ENCODE measurements at places on chromosomes 13 and 19.

GRCh38 chr13:60379837-60380565, 17.0 kb upstream of the TDRD3 start:
- no peak for DNase-seq

- no peak for DNase-seq
Observed at GRCh38 chr13:36912973-36913372, 7.1 kb downstream of the SMAD9 start.

DNA sequence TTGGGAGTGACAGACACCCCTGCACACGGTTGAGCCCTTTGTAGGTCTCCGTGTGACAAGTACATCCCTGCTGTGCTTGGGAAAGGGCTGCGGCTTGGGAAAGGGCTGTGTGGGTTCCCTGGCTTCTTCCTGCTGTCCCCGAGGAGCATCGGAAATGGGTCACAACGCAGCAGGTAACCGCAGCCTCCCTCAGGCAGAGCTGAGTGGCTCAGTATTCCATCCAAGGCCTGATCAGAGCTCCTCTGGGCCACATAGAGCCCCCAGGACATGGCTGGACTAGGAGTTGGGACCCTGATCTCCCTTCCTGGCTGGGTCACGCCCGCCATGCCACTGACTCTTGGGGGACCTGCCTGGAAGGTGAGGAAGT, 16.3 kb downstream of the TECR start:
- no peak for DNase-seq

GRCh38 chr19:10977742-10978092, 16.9 kb downstream of the SMARCA4 start:
- no peak for DNase-seq

- DNase-seq = no peak
Observed at GRCh38 chr19:52190487-52191293, 838 bp downstream of the PPP2R1A start.

DNA sequence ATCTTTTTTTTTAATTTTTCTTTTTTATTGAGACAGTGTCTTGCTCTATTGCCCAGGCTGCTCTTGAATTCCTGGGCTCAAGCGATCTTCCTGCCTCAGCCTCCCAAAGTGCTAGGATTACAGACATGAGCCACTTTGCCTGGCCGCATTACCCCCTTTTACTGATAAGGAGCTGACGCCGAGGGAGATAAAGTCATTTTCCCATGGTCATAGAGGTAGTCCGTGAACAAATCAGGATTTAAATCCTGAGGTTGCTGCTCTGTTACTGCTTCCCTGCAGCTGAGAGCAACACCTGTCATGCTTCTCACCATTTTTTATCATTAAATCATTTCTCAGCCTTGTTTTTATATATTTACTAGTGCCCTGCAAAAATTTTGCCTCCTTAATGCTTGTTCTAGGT, 7.4 kb downstream of the CYSLTR2 start:
- no peak for DNase-seq

DNA sequence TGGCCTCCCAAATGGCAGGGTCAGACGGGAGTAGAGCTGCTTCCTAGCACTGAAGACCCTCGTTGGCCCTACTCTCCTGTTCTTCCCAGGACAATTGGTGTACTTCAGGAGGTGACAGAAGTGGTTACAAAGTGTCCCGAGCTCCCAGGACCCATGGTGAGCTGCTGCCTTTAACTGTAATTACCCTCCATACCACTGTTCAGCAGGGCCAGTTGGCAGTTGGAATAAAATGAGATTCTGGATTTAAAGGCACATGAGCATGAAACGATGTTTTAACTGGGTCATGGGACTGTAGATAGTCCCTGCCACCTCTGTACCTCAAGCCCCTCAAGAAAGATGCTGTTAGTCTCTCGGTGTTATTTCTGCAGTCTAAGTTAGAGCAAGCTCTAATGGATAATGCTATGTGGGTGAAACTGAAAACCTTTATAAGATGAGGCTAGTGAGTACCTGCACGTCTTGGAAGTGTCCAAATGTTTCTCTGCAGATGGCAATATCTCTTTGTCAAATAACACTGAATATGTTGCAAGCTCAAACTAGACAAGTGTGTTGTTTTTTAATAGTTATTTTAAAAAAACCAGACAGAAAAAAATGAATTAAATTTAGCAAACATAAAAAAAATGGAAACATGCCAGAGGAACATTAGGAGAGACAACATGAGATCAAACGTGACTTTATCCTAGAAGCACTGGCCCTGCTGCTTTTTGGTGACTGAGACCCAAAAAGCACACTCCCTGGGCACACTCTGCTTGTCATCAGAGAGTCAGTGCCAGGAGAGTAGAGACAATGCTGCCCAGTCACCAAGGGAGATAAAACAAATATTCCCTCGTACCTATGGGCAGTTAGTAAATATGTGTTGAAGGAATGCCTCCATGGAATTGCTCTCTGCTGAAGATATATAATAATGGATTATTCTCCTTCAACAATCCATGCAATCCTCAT, 266.3 kb downstream of the LMO7 start:
- no peak for DNase-seq

All from mesothelial cell of epicardium (in vitro differentiated cells).